ENCODE measurements at places on chromosomes 7 and 10.

GRCh38 chr7:72334698-72335097, 77.4 kb downstream of the CALN1 start:
- no peaks in the 10 kb centered on the region for H3K4me1 ChIP-seq
- H3K36me3 ChIP-seq: no peaks in the 10 kb centered on the region
- no peak overlapping the region for H3K4me3 ChIP-seq
- no peak overlapping the region for H3K27ac ChIP-seq
- DNase-seq: no peak

DNA sequence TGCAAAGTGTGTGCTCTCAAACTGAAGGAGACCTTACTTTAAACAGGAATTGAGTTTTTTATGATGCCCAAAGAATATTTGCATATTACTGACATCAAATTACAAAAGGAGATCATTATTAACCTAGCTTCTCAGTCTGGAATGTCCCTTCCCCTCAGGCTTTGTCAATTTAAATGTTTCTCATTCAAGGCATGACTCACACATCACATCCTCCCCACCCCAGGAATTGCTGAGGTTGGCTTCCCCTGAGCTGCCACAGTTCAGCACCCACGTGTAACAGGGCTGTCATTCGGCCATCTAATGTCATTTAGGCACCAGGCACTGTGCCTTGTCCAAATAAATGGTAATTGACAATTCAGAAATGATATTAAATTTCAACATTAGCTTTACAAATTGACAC, 305.9 kb upstream of the MGMT start:
- no peaks in the 10 kb centered on the region for H3K36me3 ChIP-seq
- H3K27me3 ChIP-seq: no peaks in the 10 kb centered on the region
- no peaks in the 10 kb centered on the region for H3K4me1 ChIP-seq
- H3K4me3 ChIP-seq: no peak overlapping the region

DNA sequence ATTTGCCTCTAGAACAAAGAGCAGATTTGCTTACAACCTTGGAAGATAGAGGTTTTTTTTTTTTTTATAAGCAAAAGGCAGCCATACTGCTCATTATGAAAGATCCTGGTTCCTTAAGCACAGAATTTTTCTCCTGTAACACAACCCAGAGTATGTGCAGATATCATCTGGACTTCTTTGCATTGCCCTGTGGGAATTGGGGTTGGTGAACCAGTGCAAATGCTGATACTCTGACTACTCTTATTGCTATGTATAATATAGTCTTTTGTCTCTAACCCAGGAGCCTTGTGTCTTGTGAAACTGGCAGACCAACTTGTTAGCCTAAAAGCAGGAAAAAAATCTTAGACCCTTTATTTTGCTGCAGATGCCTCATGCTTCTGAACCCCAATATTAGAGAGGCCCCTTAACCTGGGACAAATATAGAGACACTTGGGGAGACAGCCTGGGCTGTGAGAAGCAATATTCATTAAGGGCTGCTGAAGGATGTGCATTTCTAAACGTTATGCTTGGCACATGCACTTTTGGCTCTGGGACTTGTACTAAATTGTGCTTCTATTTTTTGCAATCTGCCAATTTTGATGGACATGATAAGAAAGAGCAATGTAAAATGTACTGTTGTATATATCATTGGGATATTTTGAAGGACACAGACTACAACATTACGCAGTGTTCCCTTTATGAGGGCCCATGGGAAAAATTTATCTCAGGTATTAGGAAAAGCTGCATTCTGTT, 78.9 kb downstream of the ANLN start:
- H3K4me1 ChIP-seq: no peaks in the 10 kb centered on the region
- no peak overlapping the region for H3K27ac ChIP-seq
- H3K4me3 ChIP-seq: no peak overlapping the region

DNA sequence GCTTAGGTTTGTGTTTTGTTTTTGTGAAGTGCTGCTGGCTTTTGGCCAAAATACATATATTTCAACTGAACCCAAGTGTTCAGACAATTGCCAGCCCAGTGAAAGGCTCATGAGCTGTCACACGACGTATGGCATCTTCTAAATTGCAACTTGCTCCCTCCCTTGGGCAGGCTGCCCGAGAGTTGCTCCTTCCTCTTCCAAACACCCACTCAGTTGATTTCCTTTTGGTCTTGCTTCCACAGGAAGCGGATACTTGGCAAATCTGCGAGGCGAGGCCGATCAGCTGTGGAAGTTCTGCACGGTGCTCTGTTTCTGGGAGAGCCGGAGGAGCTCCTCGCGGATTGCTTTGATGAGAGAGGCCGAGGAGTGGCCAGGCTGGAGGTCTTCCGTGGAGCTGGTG, 39.6 kb upstream of the ATP6V0A4 start:
- H3K36me3 ChIP-seq: no peaks in the 10 kb centered on the region
- H3K4me1 ChIP-seq: no peaks in the 10 kb centered on the region
- no peak overlapping the region for H3K4me3 ChIP-seq
- H3K27ac ChIP-seq: no peak overlapping the region
- H3K27me3 ChIP-seq: peaks cover 5% of the 10 kb centered on the region
- DNase-seq: no peak

GRCh38 chr10:127485153-127485857, 63.8 kb upstream of the NPS start:
- H3K27ac ChIP-seq: no peak overlapping the region
- H3K36me3 ChIP-seq: no peaks in the 10 kb centered on the region
- no peak for DNase-seq
- no peaks in the 10 kb centered on the region for H3K4me1 ChIP-seq

- no peak overlapping the region for H3K27ac ChIP-seq
- DNase-seq: no peak
- no peak overlapping the region for H3K4me3 ChIP-seq
- no peaks in the 10 kb centered on the region for H3K36me3 ChIP-seq
Measured at GRCh38 chr10:131496351-131497052, 185.0 kb upstream of the TCERG1L start.

- no peak for DNase-seq
- H3K27ac ChIP-seq: no peak overlapping the region
- H3K27me3 ChIP-seq: no peaks in the 10 kb centered on the region
- H3K4me1 ChIP-seq: no peaks in the 10 kb centered on the region
- no peaks in the 10 kb centered on the region for H3K36me3 ChIP-seq
Measured at GRCh38 chr7:47361746-47362215, 220.1 kb downstream of the TNS3 start.

GRCh38 chr10:72637398-72637857, 11.5 kb upstream of the MICU1 start:
- no peak overlapping the region for H3K27ac ChIP-seq
- no peaks in the 10 kb centered on the region for H3K27me3 ChIP-seq
- H3K36me3 ChIP-seq: no peaks in the 10 kb centered on the region
- no peak for DNase-seq
- H3K4me3 ChIP-seq: no peak overlapping the region

DNA sequence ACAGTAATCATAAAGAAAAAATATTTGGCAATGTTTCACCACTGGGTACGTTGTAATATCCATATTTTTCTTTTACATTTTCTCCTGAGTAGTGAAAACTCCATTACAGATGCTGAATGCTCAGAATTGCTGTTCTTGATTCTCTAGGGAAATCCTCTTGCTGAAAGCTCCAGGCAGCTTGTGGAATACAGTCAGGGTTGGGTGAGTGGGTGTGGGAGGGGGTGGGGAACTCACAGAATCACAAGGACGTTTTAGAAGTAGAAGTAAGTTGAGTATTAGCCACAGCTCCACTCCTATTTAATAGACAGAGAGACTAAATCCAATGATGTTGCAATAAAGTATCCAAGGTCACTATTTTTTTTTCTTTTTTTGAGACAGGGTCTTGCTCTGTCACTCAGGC, 1270.9 kb downstream of the TYW1 start:
- no peaks in the 10 kb centered on the region for H3K27me3 ChIP-seq
- no peak overlapping the region for H3K27ac ChIP-seq
- H3K36me3 ChIP-seq: no peaks in the 10 kb centered on the region
- H3K4me1 ChIP-seq: no peaks in the 10 kb centered on the region
- H3K4me3 ChIP-seq: no peak overlapping the region
- no peak for DNase-seq

DNA sequence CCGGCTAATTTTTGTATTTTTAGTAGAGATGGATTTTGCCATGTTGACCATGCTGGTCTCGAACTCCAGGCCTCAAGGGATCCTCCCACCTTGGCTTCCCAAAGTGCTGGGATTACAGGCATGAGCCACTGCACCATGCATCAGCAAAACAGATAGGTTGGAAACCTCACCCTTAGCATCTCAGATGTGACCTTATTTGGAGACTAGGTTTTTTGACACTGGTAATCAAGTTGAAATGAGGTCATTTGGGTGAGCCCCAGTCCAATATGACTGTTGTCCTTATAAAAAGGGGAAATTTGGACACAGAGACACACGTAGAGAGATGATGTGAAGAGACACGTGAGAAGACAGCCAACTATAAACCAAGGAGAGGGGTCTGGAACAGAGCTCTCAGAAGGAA, 42.5 kb upstream of the TPST1 start:
- no peaks in the 10 kb centered on the region for H3K27me3 ChIP-seq
- H3K4me3 ChIP-seq: no peak overlapping the region
- H3K36me3 ChIP-seq: peaks cover 6% of the 10 kb centered on the region
- H3K27ac ChIP-seq: no peak overlapping the region
- no peak for DNase-seq
